Suppressor macrophage treated with lipopolysaccharide for 4 hours (primary cell): ENCODE measurements at places on chromosomes 1 and 21.

DNA sequence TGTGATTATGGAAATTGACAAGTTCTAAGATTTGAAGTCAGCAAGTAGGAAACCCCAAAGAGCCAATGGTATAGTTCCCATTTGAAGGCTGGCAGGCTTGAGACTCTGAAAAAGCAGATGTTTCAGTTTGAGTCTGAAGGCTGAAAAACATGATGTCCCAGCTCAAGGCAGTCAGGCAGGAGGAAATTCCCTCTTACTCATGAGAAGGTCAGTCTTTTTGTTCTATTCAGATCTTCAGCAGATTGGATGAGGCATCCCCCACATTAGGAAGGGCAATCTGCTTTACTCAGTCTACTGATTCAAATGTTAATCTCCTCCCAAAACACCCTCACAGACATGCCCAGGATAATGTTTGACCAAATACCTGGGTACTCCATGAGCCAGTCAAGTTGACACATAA lies 372.5 kb upstream of the ST6GALNAC5 start:
- DNase-seq = peak; percentile 66

- DNase-seq = no peak
These were observed 4.2 kb downstream of the SPOCD1 start for GRCh38 chr1:31811605-31812004.

DNA sequence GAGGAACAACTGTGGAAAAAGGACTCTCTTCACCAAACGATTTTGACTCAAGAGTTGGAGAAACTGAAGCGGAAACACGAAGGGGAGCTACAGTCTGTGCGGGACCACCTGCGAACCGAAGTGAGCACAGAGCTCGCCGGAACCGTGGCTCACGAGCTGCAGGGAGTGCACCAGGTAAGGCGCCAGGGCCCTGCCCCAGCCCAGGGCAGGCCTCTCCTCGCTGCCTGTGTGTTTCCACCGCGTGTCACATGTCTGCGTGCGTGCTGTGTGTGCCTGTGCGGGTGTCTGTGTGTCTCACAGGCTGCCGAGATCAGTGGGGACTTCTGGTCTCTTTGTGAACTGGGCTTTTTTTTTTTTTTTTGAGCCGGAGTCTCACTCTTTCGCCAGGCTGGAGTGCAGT lies 43.0 kb downstream of the PCNT start:
- no peak for DNase-seq

DNA sequence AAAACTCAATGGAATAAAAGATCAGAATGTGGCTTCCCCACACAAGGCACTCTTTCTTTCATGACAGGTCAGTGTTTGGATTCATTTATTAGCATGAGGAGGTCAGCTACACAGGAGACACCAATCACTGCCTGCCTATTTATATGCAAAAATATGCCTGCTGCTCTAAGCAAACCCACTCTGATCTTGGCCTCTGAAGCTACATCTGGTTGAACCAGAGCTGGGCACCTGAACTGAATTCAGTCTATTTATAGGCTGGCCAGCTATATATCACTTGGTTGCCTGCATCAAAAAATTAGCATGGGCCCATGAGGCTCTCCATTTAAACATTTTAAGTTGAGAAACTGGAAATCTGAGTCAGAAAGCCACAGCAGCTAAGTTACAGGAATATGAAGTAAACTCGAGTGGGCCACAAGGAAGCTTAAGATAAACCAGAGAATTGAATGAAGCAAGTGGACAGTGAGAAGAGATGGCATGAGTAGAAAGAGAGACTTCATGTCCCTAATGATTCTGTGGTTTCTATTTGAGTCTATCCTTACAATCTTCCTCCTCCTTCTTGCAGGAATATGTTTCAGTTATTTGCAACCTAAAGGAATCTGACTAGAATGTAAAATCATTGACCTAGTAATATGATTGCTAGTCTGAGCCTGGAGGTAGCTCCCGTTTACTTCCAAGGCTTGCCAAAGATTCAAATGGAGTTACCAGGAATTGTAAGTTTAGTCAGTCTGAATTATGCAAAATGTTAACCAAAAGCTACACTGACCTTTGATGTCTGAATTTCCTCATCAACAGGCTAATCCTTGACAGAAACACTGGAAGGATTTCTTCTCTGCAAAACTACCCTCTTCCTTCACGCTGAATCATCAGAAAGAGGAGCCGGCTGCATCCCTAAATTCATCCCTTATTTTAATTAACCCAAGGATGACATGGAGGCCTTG lies 17.7 kb downstream of the DDAH1 start:
- DNase-seq = peak; percentile 1

DNA sequence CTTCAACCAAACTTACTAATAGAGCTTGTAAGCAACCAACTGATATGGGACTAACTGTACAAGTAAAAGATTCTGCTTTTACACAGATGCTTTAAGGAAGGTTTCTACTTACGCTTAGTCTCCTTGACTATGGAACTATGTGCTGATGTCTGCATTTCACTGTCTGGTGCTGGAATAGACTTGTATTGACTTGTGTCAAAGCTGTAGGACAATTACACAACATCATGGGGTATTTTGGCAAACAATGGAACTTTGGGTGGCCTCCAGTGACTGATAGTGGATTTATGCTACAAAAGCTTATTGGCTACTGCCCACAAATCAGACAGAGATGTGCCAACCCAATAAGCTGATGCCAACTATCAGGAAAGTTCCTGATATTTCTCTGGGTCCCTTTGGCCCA lies 10.6 kb downstream of the CBR1 start:
- DNase-seq = no peak

GRCh38 chr1:235442788-235443429 lies 61.3 kb downstream of the B3GALNT2 start:
- peak; percentile 11 for DNase-seq

DNA sequence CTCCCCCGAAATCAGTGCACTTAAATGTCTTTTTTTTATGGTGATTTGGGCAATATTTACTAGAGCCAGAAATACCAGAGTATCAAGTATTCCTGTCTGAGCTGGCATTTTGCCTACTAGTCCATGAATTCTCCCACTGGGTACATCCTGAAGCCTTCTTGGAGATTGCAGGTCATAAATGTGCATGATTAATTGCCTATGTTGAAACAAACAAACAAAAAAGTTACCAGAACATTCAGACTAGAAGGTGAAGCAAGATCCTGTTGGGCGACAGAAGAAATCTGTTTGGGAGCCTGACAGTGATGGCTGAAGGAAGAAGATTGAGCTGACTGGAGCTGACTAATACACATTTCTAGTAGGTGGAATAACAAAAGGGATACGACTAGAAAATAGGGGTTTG lies 127.4 kb upstream of the NRIP1 start:
- DNase-seq = peak; percentile 12

- DNase-seq = peak; percentile 6
These were observed 389.1 kb downstream of the HLX start for GRCh38 chr1:221268295-221268694.

DNA sequence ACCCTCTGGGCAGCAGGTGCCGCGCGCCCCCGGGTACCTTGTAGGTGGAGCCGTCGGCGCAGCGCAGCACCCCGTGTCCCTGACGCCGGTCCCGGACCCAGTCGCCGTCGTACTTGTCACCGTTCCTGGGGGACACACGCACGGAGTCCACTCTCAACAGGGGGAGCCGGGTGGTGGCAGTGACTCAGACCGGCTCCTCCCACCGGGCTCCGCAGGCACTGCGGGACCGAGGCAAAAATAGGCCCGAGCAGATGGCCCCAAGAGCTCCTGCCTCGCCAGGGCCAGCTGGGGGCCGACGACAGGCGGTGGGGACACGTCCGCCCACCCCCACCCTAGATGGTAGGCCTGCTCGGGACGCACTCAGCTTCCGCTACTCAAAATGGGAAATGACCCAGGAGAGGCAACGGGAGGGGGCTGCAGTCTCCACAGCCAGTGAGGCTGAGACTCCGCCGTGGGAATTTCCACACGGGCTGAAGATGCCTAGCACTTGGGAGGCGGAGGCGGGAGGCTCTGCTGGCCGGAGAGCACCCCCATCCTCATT lies 6.3 kb downstream of the MORN1 start:
- DNase-seq = no peak

- DNase-seq = no peak
These were observed 109.9 kb downstream of the LACTBL1 start for GRCh38 chr1:22862752-22863151.

- DNase-seq = peak; percentile 16
These were observed 134.2 kb downstream of the EDEM3 start for GRCh38 chr1:184620469-184620868.

DNA sequence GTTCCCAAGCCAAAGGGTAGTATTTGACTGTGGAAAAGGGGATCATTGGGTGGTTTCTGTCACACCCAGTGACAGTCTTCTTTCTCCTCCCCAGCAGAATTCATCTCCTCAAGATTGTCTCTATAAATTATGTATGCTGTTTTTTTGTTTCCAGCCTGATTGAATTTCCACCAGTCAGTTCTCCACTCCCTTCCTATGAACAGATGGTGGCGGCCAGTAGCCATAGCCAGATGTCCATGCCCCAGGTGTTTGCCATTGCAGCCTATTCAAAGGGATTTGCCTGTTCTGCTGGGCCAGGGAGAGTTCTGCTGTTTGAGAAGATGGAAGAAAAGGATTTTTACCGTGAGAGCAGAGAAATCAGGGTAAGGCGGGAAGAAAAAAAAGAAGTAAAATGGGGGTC lies 12.9 kb downstream of the CFAP57 start:
- no peak for DNase-seq

DNA sequence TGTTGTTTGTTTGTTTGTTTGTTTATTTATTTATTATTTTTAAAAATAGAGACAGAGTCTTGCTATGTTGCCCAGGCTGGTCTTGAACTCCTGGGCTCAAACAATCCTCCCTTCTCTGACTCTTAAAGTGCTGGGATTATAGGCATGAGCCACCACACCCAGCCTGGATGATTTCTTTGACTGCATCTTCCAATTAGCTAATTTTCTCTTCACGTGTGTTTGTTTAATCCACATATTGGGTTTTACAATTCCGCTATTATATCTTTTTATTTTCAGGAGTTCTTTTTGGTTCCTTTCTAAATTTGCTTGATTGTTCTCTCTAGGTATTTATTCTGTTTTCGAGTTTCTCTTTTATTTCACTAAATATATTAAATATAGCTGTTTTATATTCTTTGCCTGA lies 19.8 kb downstream of the SH3BGR start:
- no peak for DNase-seq

GRCh38 chr21:28272272-28272992 lies 720.2 kb downstream of the LTN1 start:
- DNase-seq = peak; percentile 9

DNA sequence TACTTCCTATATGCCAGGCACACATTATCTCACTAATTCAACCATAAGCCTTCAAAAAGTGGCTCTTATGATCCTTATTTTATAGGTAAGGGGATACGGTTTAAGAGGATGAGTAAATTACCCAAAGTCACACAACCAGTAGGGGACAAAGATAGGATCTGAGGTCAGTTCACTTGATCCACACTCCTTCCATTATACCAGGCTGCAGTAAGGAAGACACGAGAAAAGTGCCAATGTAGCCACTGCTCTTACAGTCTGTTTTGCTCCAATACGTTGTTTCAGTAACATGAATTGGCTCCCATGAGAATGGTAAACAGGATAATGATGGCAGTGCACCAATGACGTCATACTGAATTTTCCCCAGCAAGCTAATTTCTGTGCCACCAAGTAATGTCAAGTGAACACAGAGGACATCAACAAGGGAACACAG lies 15.4 kb upstream of the GUCA2A start:
- no peak for DNase-seq

- no peak for DNase-seq
These were observed 143.5 kb upstream of the COA6 start for GRCh38 chr1:234229581-234230387.

GRCh38 chr21:37082856-37083528 lies 9.9 kb downstream of the TTC3 start:
- DNase-seq = peak; percentile 14

- DNase-seq = no peak
These were observed 17.8 kb downstream of the PRKCZ start for GRCh38 chr1:2067981-2068380.

GRCh38 chr1:241202401-241202800 lies 154.6 kb downstream of the RGS7 start:
- DNase-seq = no peak

GRCh38 chr1:33685256-33685655 lies 178.6 kb upstream of the HMGB4 start:
- DNase-seq = no peak

- DNase-seq = no peak
These were observed 3.2 kb upstream of the ARTN start for GRCh38 chr1:43930168-43930948.

DNA sequence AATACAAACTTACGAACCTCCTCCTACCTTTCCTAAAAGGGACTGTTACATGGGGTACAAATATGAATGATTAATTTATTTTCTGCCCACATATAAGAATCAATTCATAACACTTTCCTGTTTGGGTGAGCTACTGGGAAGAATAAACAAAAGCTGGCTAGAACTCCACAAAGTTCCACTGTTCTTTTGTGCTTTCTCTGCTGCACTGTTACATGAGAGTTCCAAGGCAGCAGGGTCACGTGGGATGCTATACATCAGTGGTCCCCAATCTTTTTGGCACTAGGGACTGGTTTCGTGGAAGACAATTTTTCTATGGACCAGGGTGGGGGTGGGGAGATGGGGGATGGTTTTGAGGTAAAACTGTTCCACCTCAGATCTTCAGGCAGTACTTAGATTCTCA lies 2.2 kb upstream of the ANGPTL7 start:
- DNase-seq = no peak

- DNase-seq = no peak
These were observed 17.7 kb downstream of the AGRN start for GRCh38 chr1:1037366-1038327.

DNA sequence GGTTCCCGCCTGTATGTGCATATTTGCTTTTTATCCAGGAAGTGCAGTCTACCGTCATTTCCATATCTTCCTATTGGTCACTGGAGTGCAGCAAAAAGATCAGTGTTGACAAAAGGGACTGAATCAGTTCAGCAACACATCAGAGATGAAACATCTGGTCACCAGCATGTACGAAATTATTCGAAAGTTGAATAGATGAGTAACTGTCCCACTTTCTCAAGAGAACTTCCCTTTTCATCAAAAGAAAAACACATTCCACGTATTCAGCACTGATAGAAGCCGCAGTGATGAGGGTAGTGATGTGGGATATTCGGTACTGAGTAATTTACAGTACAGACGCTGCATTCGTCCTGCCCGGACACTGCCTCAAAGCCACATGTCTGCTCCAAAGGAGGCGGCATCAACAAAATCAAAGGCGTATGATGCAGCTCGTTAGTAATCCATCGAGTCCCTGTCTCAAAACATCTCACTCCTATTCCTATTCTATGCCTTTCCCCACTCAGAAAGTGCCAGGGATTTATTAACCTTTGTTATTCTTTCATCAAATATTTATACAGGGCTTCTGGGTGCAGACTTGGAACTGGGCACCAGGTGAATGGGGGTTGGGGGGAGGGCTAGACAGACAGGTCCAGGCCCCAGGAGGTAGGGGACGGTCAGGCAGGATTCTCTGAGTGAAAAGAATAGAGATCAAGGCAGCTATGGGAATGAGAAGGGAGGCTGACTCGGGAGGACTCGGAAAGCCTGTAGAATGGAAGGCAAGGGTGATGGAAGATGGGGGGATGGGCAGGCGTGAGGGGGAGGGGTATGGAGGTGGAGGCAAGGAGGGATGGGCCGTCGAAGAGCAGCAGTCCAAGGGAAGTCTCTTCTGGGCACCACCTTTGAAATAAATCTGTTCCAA lies 79.5 kb upstream of the SLC45A1 start:
- DNase-seq = peak; percentile 55

- DNase-seq = no peak
These were observed 40.2 kb downstream of the ADAMTS1 start for GRCh38 chr21:26804895-26805609.
